ENCODE measurements at places on chromosomes 6 and 20. TPM values are rescaled to one million over a fixed set of nuclear protein-coding genes. Genes with fewer than 3 reads are reported as not detected.

- ATAC-seq: no peak
Observed at GRCh38 chr20:35368666-35369423, 42.9 kb downstream of the UQCC1 start.

Gene OR12D2
- not detected for total RNA-seq

- no peak for ATAC-seq
Observed at GRCh38 chr6:157758516-157759023, 64.5 kb upstream of the SNX9 start.

- no peak for ATAC-seq
Observed at GRCh38 chr6:138891255-138891986, 95.5 kb downstream of the ECT2L start.

DNA sequence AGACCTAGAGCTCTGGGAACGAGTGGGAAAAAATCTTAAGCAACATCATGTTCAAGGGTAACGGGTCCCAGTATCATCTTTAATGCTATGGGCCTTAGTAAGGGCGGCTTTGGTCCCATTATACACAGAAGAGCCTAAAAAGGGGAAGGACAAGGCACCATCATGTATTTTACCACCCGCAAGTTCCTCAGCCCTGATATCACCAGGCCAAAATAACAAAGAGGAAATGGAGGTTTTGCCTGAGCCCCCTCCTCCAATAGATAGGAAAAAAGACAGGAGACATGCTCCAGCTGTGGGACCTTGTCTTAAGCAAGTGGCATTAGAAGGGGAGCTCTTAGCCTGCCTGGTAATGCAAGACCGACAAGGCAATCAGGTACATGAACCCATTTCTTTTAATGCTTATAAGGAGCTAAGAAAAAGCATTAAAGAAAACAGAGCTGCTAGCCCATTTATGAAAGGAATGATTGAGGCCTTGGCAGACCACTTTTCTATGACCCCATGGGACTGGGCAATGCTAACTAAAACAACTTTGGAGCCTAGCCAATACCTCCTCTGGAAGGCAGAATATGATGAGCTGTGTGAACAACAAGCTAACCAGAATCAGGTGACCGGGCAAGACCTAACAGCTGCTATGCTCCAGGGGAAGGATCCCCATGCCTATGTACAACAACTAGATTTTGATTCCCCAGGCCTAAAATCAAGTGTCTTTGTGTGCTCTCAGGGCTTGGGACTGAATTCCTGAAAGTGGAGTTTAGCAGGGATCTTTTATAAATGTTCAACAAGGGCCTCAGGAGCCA is 23.2 kb downstream of the HLA-DPA1 start:
- no peak for ATAC-seq

Gene NCOA3
- total RNA-seq: 44.5 TPM

Gene UFL1
- total RNA-seq: 26.7 TPM

GRCh38 chr6:42987533-42988451 is 3.4 kb downstream of the PPP2R5D start:
- ATAC-seq: no peak

- ATAC-seq: no peak
Observed at GRCh38 chr6:84082689-84083265, 49.2 kb downstream of the MRAP2 start.

Gene TCF15
- total RNA-seq: 4.5 TPM

Gene NECAB3
- 71.9 TPM for total RNA-seq

DNA sequence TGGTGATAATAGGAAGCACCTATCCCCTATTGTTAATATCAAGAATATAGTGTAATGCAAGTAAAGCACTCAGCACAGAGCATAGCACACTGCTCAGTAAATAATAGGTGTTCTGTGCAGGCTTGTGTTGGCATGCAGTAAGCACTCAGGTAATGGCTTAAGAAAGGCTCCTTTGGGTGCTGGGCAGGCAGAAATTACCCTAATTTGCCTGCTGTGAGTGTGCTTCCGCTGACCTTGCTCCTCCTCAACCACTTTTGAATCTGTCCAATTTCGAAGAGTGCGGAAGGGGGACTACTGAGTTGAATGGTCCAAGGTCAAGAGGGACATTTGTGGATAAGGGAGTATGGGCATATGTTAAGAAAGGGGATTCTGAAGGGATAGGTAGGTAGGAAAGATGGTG is 15.4 kb downstream of the SRSF3 start:
- ATAC-seq: no peak

DNA sequence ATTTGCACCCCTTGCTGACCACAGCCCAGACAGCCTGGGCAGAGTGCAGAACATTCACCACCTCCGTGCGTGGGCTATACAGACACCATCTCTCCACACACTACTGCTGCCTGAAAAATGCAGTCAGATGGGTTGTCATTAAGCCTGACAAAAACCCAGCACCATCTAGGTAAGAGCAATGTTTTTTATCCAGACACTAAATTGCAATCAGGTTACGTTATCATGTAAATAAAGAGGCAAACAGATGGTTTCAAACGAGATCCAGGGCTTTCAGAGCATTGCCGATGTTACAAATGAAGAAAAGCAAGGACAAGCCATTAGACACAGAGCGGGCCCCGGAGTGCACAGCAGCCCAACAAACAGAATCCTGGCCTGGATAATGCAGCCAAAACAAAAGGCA is 269.6 kb downstream of the PKHD1 start:
- no peak for ATAC-seq

- ATAC-seq: no peak
Observed at GRCh38 chr20:56795492-56795891, 166.4 kb downstream of the TFAP2C start.

Gene PKIB
- 1.1 TPM for total RNA-seq

Gene KCNK16
- not detected for total RNA-seq

DNA sequence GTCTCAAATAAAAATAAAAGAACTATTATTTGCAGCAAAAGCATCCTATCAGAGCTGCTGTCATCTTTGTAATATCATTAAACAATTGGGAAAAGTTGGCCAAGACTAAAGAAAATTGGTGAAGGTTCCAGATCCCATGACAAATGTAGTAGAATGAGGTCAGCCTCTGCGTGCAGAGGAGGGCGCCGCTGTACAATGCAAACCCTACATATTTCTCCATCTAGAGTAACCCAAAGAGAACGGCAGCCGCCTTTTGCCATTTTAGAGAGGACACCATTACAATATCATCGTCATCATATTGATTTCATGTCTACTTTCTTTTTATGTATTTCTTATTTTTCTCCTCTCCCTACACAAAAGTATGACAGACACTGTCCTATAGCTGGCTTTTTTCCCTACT is 59.5 kb downstream of the ZMYND8 start:
- ATAC-seq: no peak

Gene MTHFD1L
- 10.8 TPM for total RNA-seq

DNA sequence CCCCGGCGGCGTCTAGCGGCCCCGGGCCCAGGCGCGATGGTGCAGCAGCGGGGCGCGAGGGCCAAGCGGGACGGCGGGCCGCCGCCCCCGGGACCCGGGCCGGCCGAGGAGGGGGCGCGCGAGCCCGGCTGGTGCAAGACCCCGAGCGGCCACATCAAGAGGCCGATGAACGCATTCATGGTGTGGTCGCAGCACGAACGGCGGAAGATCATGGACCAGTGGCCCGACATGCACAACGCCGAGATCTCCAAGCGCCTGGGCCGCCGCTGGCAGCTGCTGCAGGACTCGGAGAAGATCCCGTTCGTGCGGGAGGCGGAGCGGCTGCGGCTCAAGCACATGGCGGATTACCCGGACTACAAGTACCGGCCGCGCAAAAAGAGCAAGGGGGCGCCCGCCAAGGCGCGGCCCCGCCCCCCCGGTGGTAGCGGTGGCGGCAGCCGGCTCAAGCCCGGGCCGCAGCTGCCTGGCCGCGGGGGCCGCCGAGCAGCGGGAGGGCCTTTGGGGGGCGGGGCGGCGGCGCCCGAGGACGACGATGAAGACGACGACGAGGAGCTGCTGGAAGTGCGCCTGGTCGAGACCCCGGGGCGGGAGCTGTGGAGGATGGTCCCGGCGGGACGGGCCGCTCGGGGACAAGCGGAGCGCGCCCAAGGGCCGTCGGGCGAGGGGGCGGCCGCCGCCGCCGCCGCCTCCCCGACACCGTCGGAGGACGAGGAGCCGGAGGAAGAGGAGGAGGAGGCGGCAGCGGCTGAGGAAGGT is 715 bp downstream of the SOX12 start:
- peak; percentile 8 for ATAC-seq

DNA sequence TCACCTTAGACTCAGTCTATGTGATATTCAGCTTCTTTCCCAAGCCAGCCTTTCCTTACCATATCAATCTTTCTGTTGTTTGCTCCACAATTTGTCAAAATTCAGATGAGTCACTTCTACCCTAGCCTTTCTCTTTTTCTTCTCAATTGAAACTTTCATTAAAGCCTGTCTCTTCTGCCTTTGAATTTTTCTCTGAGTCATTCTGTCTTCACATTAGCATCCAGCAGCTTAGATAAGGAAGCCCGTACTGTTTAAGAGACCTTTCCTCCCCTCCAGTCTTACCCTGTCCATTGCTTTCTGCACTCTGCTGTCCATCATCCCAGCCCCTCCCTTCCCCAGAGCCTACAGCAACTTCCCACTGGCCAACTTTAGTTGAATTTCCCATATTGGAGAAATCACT is 34.9 kb upstream of the RALGAPA2 start:
- no peak for ATAC-seq

Gene TAP1
- 26.7 TPM for total RNA-seq

DNA sequence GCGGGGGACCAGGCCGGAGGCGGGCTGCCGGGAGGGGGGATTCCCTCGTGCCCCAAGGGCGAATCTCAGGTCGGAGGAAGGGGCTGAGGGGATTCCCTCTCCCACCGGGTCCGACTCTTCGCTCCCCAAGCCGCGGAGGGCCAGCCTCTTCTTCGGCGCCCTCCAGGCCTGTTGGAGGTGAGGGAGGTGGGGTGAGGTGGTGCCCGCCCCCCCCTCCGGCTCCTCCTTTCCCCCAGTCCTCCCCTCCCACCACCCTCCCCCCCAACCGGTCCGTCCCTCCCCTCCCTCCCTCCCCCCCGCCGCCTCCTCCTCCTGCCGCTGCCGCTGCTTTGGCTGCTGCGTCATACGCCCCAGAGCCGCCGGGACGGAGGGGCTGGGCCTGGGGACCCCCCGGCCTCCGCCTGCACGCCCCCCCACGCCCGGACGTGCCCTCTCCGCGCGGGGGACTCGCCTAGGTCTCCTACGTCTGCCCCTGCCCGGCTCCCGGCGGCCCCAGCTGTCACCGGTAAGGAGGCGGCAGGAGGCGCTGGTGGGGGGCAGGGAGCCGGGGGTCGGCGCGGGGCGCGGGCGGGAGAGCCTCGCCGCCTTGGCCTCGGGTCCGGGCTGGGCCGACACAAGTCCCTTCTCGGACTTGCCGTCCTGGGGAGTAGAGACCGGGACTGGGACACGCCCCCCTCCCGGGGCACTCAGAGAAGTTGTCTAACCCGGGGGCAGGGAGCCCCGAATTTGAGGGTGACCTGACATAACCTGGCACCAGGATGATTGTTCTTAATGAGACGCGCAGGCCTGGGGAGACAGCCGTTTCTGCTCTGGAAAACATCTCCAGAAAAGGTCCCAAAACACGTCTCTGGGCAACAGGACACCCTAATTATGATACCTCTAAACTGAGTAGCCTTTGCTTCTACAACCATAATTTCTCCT is at the start of gene PHF1:
PHF1 (plus strand) TSS at position 304 of the 921 bp plus-strand sequence. CDS start 1,250 bp downstream, outside the sequence.
- peak; percentile 67 for ATAC-seq

- no peak for ATAC-seq
Observed at GRCh38 chr6:6741264-6741663, 152.7 kb downstream of the LY86 start.

DNA sequence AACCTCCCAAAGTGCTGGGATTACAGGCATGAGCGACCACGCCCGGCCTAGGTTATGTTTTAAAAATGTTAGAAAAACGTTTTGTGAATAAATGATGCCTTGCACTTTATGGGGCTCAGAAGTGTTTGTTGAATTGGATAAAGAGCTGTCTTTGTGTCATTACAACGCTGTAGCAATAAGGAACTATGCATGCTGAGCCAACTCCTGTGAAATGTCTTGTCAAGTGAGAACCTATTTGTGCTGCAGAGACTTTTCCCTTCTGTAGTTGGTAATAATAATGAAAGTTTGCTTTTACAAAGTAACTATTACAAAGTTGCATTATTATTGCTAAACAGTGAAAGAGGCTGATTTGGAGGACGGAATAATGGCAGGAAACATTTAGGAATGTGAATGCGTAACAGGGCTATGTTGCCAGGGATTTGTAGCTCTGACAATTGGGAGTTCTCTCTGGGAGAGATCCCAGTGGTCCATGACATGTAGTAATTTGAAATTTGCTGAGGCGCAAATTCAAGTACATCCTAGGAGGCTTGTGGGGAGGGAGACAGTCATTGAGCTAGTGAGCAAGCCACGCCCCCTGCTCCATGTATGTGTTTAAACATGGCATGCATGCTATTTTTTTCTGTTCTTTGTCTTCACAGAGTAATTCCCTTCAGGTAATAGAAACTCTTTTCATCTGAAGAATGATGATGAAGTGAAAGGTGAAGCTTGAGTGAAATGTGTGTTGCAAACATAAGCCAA is 16.8 kb upstream of the BICRAL start:
- ATAC-seq: no peak

DNA sequence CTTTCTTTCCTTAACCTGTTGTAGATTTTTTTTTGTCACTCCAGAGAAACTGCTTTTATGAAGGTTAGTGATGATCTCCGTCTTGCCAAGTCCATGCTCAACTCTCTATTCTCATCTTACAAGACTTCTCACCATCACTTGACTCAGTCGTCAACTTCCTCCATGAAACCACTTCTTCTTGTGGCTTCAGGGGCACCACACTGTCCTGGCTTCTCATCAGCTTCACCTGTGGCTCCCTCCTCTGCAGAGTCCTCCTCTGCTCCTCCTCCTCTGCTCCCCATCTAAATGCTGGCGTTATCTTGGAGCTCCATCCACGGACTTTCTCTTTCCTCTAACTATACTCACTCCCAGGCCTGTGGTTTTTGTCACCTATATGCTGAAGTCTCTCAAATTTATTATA is 187.5 kb downstream of the BACH2 start:
- ATAC-seq: no peak

DNA sequence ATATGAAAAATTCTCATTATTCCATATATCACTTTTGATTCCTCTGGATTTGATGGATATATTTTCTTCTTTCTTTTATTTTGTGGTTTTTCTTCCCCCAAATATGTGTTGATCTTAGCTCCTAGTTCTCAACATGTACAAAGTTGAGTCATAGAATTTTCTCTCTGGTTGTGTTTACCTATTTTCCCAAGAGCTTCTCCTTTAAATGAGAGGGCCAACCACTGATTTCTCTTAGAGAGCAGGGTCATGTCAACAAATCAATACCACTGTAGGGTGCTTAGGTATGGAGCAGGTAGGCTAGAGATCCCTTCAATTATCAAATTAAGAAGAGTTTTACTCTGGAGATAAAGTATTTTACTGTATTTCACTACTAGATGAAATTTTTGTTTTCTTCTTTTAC is 145.7 kb downstream of the BMP5 start:
- no peak for ATAC-seq

Gene MUCL3
- total RNA-seq: not detected

Gene CD24
- 4.3 TPM for total RNA-seq

Gene C20orf96
- total RNA-seq: 1.7 TPM

Gene SLC32A1
- not detected for total RNA-seq

Gene ETV7
- total RNA-seq: 1.3 TPM

- ATAC-seq: no peak
Observed at GRCh38 chr6:11224252-11224965, 8.1 kb downstream of the NEDD9 start.

- no peak for ATAC-seq
Observed at GRCh38 chr6:18352001-18352400, 35.1 kb upstream of the RNF144B start.

Data from gastroesophageal sphincter (tissue), 4 donors.